GM23248 (cell line): ENCODE measurements at places on chromosomes 13 and 19. TPM values are rescaled to one million over a fixed set of nuclear protein-coding genes. Genes with fewer than 3 reads are reported as not detected.

The KCNN4 gene
- 9.4 and 11.9 TPM in 2 replicates for polyA plus RNA-seq

The COLGALT1 gene
- polyA plus RNA-seq: 98.9 and 104 TPM in 2 replicates

The WDR18 gene
- polyA plus RNA-seq: 143 and 157 TPM in 2 replicates

The UCHL3 gene
- 116 and 118 TPM in 2 replicates for polyA plus RNA-seq

The CD320 gene
- 72.2 and 79.4 TPM in 2 replicates for polyA plus RNA-seq

The ZNF446 gene
- polyA plus RNA-seq: 5.8 and 6.4 TPM in 2 replicates

GRCh38 chr19:13693889-13694288 lies 70.4 kb upstream of the MRI1 start:
- no peaks in the 10 kb centered on the region for H3K36me3 ChIP-seq
- no peak for DNase-seq
- H3K27me3 ChIP-seq: no peaks in the 10 kb centered on the region
- no peak overlapping the region for H3K27ac ChIP-seq
- peaks cover 9% of the 10 kb centered on the region; the same call in 1 of the 2 replicates for H3K4me1 ChIP-seq
- no peak overlapping the region for H3K4me3 ChIP-seq

DNA sequence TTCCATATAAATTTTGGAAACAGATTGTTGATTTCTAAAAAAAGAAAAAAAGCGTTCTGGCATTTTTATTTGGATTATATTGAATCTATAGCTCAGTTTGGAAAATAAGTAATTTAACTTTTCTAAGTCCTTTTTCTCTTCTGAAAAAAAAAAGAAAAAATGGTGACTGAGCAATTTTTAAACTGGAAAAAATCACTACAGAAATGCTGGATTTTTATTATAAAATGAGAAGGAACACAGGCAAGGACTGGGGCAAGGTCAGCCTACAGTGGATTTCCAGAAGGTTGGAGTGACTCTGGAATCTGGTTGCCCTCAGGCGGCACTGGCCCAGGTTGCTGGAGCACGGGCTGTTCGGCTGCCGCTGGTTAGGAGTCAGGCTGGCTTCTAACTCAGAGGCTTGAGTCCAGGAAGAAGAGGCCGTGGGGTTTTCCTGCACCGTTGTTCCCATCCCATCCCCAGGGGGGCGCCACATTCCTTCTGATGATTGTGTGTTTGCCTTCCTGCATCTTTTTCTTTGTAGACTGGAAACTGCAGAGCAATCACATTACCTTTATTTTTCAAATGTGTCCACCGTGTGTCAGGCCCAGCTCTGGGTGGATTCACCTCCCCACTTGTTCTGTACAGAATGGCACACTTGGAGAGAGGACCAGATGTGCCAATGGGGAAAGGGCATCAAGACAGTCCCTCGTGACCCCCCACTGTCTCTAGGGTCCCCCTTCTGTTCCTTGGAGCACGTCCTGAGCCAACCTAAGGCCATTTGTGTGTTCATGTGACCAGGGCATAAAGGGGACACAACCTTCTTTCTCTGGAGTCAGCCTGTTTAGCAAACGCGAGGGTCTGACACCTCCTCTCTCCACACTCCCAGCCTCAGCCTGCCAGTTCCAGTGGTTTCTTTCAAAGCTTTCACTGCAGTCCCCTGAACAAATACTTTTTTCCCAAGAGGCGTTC lies 44.5 kb upstream of the GTF3A start:
- peak; percentile 78 for DNase-seq
- H3K4me1 ChIP-seq: no peaks in the 10 kb centered on the region
- H3K36me3 ChIP-seq: no peaks in the 10 kb centered on the region
- no peak overlapping the region for H3K4me3 ChIP-seq

DNA sequence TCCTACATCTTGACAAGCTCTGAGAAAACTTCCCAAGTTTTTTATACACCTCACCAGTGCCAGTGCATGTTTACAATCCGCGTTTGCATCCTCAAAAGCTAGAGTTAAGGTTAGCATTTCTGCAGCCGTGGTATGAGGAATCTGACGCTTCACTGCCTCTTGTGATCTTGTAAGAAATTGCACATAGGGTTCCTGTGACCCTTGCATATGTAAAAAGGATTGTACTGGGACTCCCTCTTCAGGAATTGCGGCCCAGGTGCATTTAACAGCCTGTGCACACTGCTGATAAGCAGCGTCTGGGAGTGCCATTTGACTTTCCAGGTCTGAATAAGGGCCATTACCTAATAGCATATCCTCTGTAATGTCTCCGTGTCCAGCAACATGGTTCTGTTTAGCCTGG lies 15.3 kb downstream of the FPR3 start:
- peak overlapping the region; percentile 11; the same call in 1 of the 2 replicates for H3K4me3 ChIP-seq
- no peaks in the 10 kb centered on the region for H3K27me3 ChIP-seq
- H3K4me1 ChIP-seq: peaks cover 34% of the 10 kb centered on the region
- DNase-seq: peak; percentile 54

GRCh38 chr19:2848616-2849015 lies 7.3 kb downstream of the ZNF555 start:
- H3K4me3 ChIP-seq: no peak overlapping the region
- H3K27ac ChIP-seq: no peak overlapping the region
- H3K4me1 ChIP-seq: no peaks in the 10 kb centered on the region

DNA sequence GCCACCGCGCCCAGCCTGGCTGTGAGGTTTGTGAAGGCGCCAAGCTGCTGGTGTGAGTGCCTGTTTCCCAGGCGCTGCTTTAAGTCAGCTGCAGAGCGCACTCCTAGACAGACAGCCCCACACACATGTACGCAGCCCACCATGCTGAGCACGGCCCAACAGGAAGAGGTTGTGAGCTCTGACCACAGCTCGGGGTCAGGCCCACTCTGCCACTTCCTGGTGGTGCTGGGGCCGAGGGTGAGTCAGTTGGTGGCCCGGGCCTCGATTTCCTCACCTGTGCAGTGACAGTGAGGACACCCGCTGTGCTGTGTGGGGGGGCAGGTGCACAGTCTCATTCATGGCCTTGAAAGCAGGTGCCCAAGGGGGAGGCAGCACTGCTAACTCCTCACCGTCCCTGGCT lies 106.7 kb downstream of the KDM4B start:
- H3K4me3 ChIP-seq: no peak overlapping the region
- no peaks in the 10 kb centered on the region for H3K27me3 ChIP-seq

- H3K27me3 ChIP-seq: no peaks in the 10 kb centered on the region
- no peak overlapping the region for H3K27ac ChIP-seq
- no peaks in the 10 kb centered on the region for H3K36me3 ChIP-seq
- H3K4me1 ChIP-seq: peaks cover 6% of the 10 kb centered on the region
- no peak overlapping the region for H3K4me3 ChIP-seq
Measured at GRCh38 chr19:47302249-47302648, 7.4 kb upstream of the C5AR1 start.
